ENCODE measurements at places on chromosomes 3 and 15.
A peak's percentile ranks its signal among the peaks of the same experiment; 100 is the strongest.

DNA sequence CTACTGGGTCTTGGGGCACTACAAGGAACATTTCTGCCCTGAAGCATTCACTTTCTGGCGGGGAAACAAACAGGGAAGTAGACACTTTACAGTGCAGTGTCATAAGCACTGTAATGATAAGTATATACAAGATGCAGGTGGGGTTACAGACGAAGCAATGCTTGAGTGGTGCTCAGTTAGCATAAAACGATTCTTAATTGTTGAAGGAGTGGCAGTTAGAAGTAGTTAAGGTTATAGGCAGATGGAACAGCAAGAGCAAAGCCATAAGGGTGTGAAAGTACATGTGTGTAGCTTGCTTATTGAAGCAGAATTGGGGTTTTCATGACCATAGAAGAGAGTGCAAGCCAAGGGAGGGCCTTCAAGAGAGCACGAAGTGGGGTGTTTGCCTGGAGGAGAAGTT, 46.2 kb downstream of the SLC25A26 start:
- no peak for DNase-seq

GRCh38 chr15:70974004-70974832, 81.6 kb downstream of the LRRC49 start:
- DNase-seq = peak; percentile 36

GRCh38 chr15:58870451-58870850, 63.0 kb downstream of the SLTM start:
- no peak for DNase-seq

GRCh38 chr3:188824566-188824965, 347.2 kb upstream of the TPRG1 start:
- DNase-seq = no peak

- no peak for DNase-seq
These were observed 5.0 kb downstream of the CYP11A1 start for GRCh38 chr15:74362482-74362881.

DNA sequence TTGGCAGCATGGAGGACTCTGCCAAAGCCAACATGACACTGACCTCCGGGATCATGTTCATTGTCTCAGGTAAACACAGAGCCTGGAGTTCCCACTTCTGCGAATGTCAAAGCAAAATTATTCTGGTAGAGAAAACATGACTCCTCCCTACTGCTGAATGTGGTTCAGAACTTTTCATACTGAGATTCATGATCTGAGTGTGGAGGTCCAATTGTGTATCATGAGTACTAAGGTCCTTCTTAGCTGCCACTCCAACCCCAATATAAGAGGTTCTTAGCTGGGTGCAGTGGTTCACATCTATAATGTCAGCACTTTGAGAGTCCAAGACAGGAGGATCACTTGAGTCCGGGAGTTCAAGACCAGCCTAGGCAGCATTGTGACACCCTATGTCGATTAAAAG, 13.8 kb downstream of the CLDN18 start:
- DNase-seq = no peak

GRCh38 chr3:127171721-127172120, 21.2 kb upstream of the PRR23E start:
- DNase-seq = no peak

- no peak for DNase-seq
These were observed 283.3 kb downstream of the ADAMTS17 start for GRCh38 chr15:100058458-100058857.

DNA sequence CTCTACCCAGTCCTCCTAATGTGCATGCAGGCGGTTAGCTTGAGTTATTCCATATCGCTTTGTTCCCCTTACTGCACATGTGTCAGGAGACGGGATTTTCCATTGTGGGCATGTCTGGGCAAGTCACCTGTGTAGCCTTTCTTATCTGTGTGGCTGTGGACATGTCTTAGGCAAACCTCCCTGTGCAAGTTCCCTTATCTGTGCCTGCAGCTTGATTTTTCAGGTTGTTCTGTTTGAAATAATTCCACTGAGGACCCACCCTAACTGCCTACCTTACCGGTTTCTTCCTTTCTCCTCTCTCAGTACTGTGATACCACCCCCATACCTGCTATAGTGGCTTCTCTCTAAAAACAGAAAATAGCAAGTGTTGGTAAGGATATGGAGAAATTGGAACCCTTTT, 113.6 kb downstream of the NEO1 start:
- DNase-seq = peak; percentile 72

GRCh38 chr3:193954752-193955151, 181.2 kb upstream of the HES1 start:
- DNase-seq = no peak

DNA sequence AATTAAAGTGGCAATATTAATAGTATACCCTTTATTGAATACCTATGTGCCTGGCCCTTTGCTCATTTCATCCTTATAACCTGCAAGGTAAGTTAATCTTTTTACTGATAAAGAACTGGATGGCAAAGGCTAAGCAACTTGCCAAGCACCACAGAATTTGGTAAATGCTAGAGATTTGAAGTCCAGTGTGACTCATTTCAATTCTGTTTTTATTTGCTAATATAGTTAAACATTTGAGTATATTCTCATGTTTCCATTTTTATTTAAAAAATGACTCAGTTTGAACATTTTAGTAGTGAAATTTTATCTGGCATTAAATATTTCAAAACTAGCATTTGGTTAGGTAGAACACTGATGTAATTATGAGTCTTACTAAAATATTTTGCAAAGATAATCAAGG, 11.3 kb downstream of the PFN2 start:
- DNase-seq = no peak

- peak; percentile 53 for DNase-seq
These were observed 161.6 kb downstream of the GAP43 start for GRCh38 chr3:115784739-115785536.

DNA sequence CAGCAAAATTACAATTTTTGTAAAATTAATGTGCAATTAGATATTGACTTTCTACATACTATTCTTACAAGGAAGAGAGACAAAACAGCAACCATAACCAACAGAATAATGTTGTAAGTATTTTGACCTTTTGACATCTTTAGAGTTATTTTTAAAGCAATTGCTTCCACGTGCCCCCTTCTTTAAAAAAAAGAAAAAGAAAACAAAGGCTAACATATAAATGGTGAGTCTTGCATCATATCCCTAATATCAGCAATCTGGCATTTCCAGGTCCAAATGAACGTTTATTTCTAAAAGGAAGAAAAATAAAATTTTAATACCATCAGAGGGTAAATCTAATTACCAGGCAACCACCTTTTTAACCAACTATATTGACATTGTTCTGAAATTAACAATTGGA, 19.3 kb upstream of the STRIT1 start:
- no peak for DNase-seq

- DNase-seq = peak; percentile 3
These were observed 2.0 kb downstream of the C2CD4A start for GRCh38 chr15:62068810-62069167.

DNA sequence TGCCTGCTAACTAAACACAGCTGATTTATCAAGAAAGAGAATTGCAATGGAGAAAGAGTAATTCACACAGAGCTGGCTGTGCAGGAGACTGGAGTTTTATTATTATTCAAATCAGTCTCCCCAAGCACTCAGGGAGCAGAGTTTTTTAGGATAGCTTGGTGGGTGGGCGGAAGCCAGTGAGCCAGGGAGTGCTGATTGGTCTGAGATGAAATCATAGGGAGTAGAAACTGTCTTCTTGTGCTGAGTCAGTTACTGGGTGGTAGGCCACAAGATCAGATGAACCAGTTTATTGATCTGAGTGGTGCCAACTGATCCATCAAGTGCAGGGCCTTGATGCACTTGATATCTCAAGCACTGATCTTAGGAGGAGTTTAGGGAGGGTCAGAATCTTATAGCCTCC, 891.9 kb upstream of the CADM2 start:
- DNase-seq = no peak

DNA sequence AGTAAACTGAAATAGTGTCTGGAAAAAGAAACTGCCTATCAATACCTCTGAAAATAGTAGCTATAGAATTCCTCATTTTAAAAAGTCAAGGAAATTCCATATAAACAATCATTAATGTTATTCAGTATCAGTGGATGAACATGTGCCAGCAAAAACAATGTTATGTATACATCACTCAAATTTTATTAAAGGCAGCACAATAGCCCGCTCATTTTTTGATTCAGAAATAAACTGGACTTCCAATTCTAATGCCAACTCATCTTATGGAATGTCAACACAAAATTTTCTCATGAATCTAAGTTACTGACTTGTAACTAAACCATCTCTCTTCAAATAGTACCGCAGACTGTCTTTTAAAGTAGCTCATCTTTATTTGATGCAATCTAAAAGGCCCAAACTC, 19.0 kb downstream of the THBS1 start:
- no peak for DNase-seq

GRCh38 chr15:60212536-60212935, 185.2 kb downstream of the ANXA2 start:
- peak; percentile 57 for DNase-seq

- no peak for DNase-seq
These were observed 90.2 kb upstream of the TGFBR2 start for GRCh38 chr3:30516238-30516637.

DNA sequence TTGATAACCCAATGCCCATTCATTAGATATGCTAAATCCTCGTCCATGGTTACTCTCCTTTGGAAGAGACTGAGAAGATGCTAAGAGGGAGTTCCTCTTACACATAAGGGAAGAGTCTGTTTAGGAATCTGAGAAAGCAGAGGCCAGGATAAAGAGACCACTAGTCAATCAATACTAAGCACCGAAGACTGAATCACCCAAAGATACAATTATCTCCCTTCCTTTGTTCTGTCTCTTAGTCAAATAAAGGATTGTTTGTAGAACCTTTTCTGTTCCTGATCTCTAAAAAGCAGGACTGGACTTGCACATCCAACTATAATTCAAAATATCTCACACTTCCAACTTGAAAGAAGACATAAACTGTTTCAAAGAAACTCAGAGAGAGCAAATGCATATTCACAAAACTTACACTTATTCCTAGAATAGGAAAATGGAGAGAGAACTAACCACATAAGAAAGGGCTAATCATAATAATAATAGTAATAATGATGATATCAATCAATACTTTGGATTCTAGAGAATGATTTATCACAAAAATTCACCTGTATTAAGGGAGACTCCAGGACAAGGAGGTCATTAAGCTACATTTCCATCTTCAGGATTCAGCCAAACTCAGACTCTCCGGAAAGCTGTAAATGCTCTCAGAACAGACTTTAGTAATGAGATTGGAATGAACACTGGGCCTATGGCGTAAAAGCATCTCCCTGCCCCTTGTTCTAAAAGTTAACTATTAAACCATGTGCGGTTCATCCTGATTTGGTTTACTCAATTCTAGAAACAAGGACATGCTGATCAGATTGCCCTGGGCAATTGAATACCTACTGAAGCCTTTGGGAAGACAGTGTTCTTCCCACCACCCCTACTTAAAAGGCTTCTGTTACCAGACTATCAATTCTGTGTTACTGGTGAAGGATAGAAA, 401.5 kb downstream of the ZBTB20 start:
- peak; percentile 66 for DNase-seq

DNA sequence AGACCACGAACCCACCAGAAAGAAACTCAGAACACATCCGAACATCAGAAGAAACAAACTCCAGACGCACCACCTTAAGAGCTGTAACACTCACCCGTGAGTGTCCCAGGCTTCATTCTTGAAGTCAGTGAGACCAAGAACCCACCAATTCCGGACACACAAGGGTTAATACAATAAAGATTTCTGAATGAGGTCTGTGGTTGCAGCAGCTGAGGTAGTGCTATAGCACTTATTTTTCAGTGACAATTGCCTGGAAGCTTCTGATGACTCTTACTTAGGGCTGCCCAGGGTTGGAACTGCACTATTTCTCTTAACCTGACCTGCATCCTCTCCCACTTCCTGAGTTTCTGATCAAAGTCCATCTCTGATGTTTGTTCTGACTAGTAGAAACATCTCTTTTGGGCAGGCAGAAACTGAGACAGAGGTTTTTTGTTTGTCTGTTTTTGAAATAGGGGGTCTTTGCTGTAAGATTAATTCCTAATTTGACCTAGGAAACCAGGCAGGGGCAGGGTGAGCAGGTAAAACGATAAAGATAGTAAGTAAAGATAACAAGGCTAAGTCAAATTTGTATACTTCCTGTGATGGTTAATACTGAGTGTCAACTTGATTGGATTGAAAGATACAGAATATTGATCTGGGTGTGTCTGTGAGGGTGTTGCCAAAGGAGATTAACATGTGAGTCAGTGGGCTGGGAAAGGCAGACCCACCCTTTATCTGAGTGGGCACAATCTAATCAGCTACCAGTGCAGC, 169.1 kb downstream of the GAP43 start:
- DNase-seq = peak; percentile 46

GRCh38 chr3:121629601-121630000, 31.1 kb downstream of the HCLS1 start:
- no peak for DNase-seq

GRCh38 chr3:128933213-128933921, 53.9 kb downstream of the ACAD9 start:
- DNase-seq = no peak

DNA sequence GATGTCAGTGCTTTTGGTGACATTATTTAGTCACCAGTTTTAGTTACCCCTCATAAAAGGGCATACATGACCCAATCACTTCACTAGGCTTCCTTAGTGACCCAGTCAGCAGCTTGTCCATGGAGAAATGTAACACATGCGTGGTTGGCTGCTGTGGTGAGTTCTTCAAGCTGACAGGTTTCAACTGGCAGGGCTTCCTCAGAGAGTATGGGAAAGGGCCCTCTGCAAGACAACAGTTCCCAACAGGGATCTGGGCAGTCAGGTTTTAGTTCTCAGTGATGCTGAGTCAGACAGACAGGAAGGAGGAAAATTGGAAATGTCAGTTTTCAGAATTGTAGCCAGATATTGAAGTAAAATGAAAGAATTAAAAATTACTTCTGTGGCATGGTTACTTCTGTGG, 282.5 kb downstream of the TBL1XR1 start:
- DNase-seq = peak; percentile 78

- no peak for DNase-seq
These were observed 32.4 kb downstream of the ALCAM start for GRCh38 chr3:105399062-105399461.

DNA sequence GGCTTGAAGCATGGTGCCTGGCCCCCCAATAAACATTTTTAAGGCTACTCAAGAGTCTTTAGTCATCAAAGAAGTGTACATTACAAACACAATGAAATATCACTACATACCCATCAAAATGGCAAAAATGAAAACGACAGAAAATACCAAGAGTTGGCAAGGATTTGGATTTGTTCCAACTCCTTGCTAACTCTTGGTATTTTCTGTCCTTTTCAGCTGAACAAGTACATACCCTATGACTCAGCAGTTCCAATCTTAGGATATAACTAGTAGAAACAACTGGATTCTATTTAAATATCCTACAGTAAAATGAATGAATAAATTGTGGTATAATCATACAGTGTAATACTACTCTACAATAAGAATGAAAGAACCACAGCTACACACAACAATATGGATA, 25.1 kb upstream of the GABPB1 start:
- DNase-seq = no peak

DNA sequence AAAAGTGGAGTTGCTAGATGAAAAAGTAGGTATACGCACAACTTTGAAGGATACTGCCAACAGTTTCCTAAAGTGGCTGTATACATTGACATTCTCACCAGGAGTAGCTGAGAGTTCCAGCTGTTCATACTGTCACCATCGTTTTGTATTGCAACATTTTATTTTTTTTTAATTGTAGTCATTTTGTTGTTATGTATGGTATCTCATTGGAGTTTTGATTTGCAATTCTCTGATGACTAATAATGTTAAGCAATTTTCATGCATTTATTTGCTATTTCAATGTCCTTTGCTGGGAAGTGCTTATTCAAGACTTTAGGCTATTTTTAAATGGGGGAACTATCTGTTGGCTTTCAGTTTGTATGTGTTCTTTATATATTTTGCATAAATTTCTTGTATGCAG, 185.1 kb upstream of the TGFBR2 start:
- peak; percentile 62 for DNase-seq

GRCh38 chr3:158494673-158495072, 76.3 kb upstream of the MLF1 start:
- no peak for DNase-seq

GRCh38 chr3:184712248-184713039, 580 bp upstream of the MAGEF1 start:
- no peak for DNase-seq

All from mammary epithelial cell (primary cell).